ENCODE measurements at places on chromosomes 11 and 22.

DNA sequence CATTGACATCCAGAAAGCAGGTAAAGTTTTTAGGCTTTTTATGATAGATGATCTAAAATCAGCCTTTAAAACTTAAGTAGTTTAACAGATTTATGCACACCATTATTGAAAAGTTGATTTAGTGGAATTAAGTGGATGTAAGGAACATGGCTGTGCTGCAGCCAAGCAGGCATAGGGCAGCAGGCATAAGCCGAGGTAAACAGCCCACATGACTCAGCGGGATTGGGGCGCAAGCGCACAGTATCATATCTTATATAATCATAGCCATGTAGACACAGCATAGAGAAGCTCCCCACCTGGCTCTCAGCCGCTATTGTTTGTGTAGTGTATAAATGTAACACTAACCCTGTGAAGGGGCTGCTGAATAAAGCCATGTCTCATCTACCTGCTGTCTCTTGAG is 157.5 kb downstream of the WNT11 start:
- peak; percentile 20 for DNase-seq

DNA sequence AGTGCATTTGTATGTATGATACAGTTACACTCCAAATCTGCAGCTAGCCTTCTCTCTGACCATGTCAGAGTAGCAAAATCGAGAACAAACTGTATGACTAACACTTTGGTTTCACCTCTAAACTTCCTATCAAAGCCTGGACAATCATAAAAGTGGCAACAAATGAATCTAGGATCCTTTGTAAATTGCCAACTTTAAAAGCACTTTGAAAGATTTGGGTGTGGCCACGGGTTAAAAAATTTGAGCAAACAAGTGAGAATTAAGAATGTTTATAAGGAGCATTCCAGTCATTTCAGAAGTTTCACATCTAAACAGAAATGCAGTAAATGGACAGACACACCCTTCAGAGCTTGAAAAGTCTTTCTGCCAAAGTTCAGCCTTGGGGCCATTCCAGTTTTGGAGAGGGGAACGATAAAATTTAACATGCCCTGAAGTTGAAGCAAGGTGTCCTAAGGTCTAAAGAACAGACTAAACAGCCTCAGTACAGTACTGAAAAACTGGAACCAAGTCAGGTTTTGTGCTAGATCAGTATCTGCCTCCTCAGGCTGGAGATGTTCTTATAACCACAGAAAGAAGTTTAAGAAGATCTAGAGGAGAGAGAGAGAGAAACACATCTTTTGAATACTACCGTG is 181.9 kb upstream of the BDNF start:
- DNase-seq = no peak

DNA sequence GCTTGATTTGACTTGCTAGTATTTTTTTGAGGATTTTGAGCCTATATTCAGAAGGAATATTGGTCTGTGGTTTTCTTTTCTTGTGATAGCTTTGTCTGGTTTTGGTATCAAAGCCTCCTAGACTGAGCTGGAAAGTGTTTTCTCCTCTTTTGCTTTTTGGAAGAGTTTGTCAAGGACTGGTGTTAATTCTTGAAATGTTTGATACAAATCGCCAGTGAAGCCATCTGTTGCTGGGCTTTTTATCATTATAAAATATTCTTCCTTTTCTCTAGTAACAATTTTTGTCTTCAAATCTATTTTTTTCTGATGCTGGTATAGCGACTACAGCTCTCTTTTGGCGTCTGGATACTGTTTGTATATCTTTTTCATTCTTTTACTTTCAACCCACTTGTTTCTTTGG is 45.2 kb downstream of the MPPED1 start:
- no peak for DNase-seq

- peak; percentile 91 for DNase-seq
Measured at GRCh38 chr11:60970369-60970774, 1.1 kb upstream of the CD6 start.

DNA sequence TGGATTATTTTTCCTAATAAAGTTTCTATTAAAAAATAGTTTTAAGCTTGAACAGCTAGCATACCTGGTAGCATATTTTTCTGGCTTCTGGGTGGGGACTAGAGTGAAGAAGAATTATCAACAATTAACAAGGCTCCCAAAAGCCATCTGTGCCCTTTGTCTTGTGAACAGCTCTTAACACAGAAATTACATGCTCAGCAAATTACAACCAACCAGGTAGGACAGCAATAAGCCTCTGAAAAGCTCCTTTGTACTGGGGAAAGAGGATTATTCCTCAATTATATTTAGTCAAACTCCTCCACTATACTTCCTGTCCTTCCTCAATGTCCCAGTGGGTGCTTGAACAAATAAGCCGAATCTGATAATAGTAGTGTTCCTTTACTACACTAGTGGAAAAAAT is 162.8 kb downstream of the RAB38 start:
- no peak for DNase-seq

GRCh38 chr11:67732045-67732787 is 57.8 kb upstream of the ALDH3B2 start:
- peak; percentile 70 for DNase-seq

DNA sequence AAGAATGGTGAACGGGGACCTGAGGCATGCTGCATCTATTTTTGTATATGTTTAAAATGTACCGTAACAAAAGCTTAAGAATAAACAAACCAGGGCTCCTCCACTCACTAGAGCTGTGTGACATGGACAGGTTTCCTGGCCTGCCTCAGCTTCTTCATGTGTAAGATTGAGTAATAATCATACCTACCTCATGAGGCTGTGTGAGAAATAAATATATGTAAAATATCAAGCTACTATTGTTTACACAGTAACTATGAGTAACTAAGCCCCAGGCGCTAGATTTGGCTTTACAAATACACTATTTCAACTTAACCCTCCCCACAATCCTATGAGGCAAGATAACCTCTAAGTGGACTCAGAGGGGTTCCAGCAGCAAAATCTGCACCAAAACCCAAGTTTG is 66.4 kb downstream of the SMCO4 start:
- no peak for DNase-seq

- no peak for DNase-seq
Measured at GRCh38 chr11:76135491-76135890, 70.8 kb downstream of the WNT11 start.

DNA sequence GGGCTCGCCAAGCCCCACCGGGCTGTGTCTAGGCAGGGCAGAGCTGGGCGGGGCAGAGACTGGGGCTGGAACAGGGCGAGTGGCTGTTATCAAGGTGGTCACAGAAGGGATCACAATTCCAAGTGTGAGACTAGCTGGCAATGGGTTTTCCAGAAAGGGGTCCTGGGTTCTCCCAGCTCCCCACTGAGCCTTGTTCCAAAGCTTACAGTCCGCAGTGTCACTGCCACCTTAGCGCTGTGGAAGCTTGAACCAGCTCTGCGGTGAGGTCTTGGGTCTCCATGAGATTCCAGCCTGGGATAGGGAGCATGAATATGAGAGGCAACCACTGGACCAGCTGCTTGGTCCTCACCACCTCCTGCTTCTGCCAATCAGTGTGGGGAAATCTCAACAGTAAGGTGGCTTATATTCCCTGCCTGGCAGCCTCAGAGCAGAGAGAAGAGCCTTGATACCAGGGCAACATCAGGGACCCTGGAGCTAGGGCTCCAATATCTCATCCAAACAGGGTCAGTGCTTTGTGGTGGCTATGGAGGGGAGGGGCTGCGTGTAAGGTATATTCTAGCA is 831 bp downstream of the CD44 start:
- no peak for DNase-seq
